ENCODE measurements at places on chromosomes 2 and 18.

GRCh38 chr2:132497591-132497990 lies 81.0 kb downstream of the GPR39 start:
- DNase-seq = no peak

GRCh38 chr2:227813562-227814353 lies at the start of gene CCL20:
CCL20 (plus strand) TSS chr2:227813842; CDS start chr2:227813912, 70 bp downstream.
- no peak for DNase-seq

DNA sequence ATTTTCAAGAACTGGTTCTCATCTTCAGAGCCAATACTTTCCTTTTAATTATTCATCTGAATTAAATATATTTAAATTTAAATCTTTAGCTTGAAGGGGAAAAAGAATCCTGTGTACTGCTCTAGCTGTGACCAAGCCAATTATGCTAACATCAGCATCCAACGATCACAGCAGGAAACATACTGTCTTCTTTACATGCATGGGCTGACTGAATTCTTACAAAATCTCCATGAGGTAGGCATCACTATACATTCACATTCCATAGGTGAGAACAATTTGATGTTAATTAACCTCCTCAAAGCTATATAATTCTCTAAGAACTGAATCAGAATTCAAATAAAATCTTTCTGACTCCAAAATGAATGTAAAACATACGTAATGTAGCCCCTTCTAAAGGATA lies 118.8 kb upstream of the MAP2 start:
- DNase-seq = no peak

- no peak for DNase-seq
Measured at GRCh38 chr2:69683170-69683971, 39.8 kb upstream of the AAK1 start.

DNA sequence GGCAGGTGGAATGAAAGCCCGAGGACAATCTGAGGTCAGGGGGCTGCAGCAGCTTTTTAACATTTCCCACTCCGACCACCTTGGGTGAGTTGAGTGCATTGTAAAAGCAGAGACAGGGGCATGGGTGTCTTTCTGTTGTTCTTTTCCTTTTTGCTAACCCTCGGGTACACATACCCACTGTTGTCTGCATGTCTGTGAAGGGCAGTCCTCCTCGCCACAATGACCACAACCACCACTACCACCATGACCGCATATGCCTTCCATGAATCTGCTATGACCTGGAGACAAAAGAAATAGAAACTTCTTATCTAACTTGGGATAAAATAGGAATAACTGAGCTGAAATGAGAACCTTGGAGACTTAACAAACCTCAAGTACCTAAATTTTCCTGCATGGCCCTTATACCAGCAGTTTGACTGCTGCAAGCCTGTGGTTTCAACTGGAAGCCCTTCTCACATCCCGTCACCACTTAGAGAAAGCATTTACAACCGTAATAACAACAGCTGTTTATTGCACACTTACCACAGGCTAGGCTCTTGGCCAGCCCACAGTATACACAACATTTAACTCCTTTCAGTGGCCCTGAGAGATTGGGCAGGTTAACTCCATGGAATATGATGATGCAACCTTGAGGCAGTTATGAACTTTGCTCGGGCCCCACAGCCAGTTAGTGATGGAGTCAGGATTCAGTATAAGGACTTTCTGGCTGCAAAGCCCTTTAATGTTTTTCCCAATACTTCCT lies 80.3 kb downstream of the GYPC start:
- DNase-seq = no peak

DNA sequence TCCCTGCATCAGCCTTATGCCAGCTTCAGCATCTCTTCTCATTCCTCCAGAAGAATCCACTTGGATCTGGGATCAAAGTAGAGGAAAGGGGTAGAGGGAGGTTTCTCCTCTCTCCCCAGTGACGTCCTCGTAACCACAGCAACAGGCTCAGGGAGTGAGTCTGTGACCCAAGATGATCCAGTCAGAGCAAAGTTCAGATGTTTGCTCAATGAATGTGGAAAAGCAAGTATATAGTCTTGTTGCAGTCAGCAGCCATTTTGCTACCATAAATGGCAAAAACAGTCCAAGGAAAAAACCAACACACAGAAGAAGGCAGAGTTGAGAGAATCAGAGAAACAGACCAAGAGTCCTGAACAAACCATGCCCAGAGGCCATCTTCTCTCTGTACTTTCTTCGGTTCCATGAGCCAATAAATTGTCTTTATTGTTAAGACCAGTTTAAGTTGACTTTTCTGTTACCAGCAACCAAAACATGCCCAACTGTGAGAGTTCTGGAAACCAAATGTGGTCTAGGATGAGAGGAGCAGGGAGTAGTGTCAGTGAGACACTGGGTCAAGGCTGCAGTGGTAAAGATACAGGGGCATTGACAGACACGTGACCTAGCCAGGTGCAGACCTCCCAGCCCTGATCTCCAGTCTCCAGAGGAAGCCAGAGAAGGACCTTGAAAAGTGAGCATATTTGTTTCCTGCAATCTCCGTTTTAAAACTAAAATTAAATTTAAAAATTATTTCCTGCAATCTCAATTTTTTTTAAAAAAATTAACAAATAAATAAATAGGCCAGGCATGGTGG lies 3.2 kb upstream of the CXCR1 start:
- DNase-seq = no peak

GRCh38 chr2:118670838-118671237 lies 176.6 kb downstream of the EN1 start:
- DNase-seq = no peak

DNA sequence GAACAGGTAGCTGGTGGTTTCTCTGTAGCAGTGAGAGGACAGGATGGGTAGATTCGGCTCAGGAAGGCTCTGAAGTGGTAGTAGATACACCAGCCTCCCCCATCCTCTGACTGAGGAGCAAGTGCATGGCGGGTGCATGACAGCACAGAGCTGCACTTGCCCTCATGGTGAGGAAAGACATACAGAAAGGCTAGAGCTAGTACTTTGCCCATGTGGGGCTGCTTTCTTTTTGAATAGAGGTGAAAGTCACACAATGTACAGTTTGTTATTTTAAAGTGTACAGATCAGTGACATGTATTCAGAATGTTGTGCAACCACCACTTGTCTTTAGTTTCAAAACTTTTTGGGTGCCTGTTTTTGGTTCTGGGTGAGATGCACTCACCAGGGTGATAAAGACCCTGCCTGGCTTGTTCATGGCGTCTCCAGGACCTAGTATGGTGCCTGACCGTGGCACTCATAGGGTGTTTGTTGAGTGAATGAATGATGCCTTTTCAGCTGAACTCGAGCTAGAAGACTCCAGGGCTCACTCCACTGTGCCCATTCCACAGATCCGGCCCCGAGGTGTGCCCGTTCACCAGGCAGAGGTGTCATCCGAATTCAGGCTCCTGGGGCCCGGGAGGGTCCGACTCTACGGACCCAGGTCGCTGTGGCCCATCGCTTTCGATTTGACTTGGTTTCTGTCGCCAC lies 421 bp upstream of the VAMP5 start:
- DNase-seq = no peak

- no peak for DNase-seq
Measured at GRCh38 chr2:71474744-71475397, 21.5 kb downstream of the DYSF start.

DNA sequence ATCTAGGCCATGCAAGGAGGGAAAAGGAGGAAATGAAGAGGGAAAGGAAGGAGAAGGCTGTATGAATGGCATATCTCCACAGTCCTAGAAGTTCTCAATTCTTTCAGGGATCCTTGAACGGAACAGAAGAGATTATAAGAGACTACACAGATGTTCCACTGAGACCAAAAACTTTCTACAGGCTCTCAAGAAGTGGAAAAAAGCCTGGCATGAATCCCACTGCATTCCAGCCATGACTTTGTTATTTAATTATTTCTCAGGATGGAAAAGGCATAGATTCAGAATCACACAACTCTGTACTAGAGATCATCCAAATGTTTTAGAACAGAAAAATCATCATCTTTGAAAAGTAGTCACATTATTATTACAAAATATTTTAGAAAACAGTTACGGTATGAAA lies 131.7 kb upstream of the CDH20 start:
- no peak for DNase-seq

GRCh38 chr18:74597034-74597661 lies 522 bp upstream of the ZNF407 start:
- DNase-seq = no peak

DNA sequence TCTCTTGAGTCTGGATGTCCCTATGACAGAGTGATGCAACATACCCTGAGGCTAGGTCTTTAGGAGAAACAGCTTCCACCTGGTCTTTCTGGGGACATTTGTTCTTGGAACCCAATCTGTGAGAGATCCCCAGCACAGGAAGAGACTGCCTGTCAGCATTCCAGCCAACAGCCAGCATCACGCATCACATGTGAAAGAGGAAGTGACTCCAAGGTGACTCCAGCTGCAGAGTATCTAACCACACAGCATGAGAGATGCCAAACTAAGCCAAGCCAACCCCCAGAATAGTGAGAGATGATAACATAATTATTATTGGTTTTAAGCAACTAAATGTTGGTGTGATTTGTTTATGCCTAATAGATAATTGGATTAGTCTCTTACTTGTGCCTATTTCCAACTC lies 35.7 kb downstream of the C18orf63 start:
- no peak for DNase-seq

DNA sequence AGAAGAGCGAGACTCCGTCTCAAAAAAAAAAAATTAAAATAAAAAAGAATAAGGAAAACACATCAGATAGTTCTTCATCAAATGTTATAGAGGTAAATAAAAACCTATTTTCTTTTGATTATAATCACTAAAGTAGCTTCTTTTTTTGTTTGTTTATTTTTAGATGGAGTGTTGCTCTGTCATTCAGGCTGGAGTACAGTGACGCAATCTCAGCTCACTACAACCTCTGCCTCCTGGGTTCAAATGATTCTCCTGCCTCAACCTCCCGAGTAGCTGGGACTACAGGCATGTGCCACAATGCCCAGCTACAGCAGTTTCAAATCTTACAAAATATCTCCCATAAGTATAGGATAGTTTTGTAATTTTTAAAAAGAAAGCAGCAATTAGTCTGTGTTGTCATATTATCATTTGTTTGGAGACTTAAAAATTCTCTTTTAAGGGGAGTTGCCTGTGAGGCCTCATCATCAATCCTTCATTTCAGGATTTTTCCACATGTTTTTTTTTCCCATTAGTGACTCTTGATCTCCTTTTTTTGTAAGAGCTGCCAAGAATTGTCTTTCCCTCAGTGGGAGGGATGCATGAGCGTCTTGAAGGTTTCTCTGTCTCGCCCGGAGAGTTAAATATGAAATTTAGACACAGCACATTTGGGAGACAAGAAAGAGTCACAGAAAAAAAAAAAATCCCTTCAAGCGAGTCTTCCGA lies 275.9 kb downstream of the CDCA7 start:
- no peak for DNase-seq

GRCh38 chr2:6947929-6948676 lies 30.9 kb downstream of the RNF144A start:
- DNase-seq = no peak

- no peak for DNase-seq
Measured at GRCh38 chr2:38191516-38191915, 115.6 kb upstream of the CYP1B1 start.

GRCh38 chr18:51458861-51459260 lies 261.4 kb upstream of the MEX3C start:
- no peak for DNase-seq

DNA sequence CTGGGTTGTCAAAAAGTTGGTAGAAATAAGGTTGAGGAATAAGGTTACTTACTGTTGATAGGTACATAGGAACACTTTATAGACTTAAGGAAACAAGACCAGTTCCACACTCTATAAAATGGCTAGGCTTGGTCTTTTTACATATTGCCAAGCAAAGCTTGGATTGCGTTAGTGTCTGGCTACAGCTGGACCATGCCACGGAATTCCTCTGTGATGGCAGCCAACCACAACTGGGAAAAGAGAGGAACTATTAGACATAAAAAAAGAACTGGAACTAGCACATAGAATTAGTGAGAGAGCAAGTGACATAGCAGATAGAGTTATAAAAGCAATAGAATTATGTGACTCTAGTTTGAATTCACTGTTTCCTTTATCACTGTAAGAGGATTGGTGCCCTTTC lies 17.7 kb upstream of the DPP10 start:
- no peak for DNase-seq

GRCh38 chr2:14194233-14194632 lies 438.3 kb upstream of the LRATD1 start:
- no peak for DNase-seq

DNA sequence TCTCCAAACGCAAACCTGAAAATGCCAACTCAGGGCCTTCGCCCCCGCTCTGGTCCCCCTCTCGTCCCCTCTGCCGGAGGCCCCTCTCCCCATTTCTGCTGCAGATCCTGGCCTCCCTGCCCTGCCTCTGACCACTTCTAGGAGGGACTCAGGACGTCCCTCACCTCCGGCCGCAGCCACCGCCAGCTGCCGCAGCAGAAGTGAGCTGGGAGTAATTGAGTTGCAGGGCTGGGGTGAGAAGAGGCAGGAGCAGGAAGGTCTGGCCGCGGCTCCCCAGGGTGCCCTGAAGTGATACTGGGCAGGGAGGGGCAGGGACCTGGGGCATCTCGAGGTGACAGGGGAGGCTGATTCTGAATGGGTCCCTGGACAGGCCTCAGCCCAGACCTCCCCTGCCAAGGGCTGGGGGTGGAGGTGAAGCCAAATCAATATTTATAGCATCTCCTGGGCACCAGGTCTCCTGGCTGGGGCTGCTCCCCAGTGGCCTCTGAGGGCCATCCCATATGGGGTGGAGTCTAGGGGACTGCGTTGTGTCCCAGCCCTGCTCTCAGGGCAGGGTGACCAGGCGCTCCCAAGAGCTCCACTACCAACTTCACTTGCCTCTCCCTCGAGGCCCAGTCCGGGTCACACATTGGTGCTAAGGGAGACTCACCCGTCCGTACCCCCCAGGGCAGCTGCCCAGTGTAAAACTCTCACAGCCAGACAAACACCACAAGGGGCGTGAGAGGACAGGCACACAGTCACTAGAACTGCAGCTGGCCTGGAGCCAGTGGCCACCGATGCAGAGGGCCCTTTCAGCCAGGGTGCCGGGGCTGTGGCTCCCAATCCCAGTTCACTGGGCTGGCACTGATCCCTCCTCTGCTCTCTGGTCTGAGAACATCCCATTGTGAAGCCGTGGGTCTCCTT lies 33.0 kb downstream of the KCNIP3 start:
- no peak for DNase-seq

- DNase-seq = no peak
Measured at GRCh38 chr18:13112982-13113381, 105.6 kb upstream of the LDLRAD4 start.

GRCh38 chr2:207422380-207422779 lies 107.4 kb upstream of the CREB1 start:
- no peak for DNase-seq

- DNase-seq = no peak
Measured at GRCh38 chr18:45920367-45920766, 46.8 kb downstream of the EPG5 start.

DNA sequence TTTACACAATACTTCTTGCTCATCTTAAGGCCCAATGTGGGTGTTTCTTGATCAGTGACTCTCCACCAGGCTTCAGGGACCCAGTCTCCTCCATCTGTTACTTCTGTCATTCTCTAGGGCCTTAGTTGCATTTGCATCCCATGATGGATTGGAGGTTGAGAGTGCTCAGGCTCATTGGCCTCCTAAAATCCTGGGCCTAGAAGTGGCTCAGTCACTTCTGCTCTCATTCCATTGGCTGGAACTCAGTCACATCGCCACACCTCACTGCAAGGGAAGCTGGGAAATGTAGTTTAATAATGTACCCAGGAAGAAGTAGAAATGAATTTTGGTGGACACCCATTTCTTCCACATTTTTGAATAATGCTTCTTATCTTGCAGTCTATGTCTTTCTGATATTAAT lies 223.5 kb downstream of the HRH4 start:
- no peak for DNase-seq

Measured in cortex of kidney (tissue), 1 donor.